ENCODE measurements at places on chromosomes 11 and 22.

GRCh38 chr11:12640355-12640754 lies 33.9 kb upstream of the TEAD1 start:
- peak; percentile 7 for DNase-seq
- no peaks in the 10 kb centered on the region for H3K27me3 ChIP-seq
- no peaks in the 10 kb centered on the region for H3K4me1 ChIP-seq
- no peaks in the 10 kb centered on the region for H3K36me3 ChIP-seq
- H3K27ac ChIP-seq, result no peak overlapping the region

DNA sequence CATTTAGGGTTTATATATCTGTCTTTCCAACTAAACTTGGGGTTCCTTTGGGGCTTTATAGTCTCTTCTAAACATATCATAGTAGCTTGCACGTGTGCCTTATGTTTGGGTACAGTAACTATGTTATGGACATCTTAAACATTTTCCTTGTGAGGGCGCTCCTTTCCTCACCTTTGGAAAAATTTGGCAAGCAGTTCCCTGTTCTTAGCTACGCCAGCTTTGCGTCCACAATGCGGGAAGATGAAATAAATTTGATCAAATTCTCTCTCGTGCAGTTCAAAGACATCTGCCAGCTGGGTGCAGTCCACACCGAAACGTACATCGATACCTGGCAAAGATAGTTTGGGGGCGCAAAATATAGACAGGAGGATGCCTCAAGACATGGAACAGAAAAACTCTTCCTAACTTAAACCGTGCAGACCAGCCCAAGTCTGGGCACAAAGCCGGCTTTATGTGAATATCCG lies 548 bp downstream of the FDXACB1 start:
- peak overlapping the region; percentile 80 for H3K4me3 ChIP-seq
- peak overlapping the region; percentile 79 for H3K27ac ChIP-seq
- DNase-seq, result peak; percentile 45

- no peak for DNase-seq
- no peaks in the 10 kb centered on the region for H3K36me3 ChIP-seq
- H3K4me3 ChIP-seq, result no peak overlapping the region
- H3K4me1 ChIP-seq, result no peaks in the 10 kb centered on the region
Measured at GRCh38 chr11:133024301-133024700, 508.0 kb downstream of the OPCML start.

GRCh38 chr11:45212566-45213315 lies 66.3 kb downstream of the PRDM11 start:
- H3K27me3 ChIP-seq, result no peaks in the 10 kb centered on the region
- no peaks in the 10 kb centered on the region for H3K4me1 ChIP-seq

GRCh38 chr11:1391165-1392075 lies 1.7 kb downstream of the BRSK2 start:
- no peaks in the 10 kb centered on the region for H3K36me3 ChIP-seq
- no peak for DNase-seq
- H3K27ac ChIP-seq, result no peak overlapping the region
- H3K27me3 ChIP-seq, result no peaks in the 10 kb centered on the region
